ENCODE measurements at places on chromosomes 11 and 22.

DNA sequence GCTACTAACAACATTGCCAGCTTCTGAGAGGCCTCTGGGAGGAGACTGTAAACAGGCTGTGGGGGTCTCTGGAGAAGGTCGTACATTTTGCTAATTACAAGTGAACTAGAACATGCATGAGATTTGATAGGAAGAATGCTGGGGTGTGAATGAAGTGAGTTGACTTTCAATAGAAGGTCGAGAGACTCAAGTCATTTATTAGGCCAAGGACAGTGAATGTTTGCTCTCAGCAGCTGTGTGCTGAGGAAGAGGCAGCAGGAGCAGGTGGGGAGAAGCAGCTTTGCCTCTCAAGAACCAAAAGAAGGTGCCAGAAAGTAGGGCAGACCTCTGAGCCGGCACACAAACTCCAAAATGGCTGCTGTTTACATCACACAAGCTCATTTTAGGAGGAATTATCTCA is 91.7 kb downstream of the PIWIL4 start:
- DNase-seq, result no peak

DNA sequence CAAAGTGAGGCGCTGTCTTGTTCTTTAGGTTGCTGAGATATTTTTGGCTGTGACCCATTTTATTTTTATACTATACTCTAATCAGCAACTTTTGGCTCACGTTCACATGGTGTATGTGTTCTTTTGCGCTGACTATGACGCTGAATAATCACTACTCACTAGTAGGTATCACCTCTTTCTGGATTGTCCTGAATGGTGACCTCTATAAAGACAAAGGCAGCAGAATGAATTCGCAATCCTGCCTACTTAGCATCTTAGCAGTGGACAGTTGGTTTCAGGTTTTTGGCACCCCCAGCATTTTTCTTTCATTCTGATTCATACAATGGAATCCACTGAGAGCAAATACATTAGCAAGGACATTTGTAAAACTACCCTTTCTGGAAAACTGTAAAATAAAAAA is 351.3 kb downstream of the JRKL start:
- DNase-seq, result no peak

GRCh38 chr11:114314096-114314495 is 17.9 kb downstream of the NNMT start:
- DNase-seq, result no peak

DNA sequence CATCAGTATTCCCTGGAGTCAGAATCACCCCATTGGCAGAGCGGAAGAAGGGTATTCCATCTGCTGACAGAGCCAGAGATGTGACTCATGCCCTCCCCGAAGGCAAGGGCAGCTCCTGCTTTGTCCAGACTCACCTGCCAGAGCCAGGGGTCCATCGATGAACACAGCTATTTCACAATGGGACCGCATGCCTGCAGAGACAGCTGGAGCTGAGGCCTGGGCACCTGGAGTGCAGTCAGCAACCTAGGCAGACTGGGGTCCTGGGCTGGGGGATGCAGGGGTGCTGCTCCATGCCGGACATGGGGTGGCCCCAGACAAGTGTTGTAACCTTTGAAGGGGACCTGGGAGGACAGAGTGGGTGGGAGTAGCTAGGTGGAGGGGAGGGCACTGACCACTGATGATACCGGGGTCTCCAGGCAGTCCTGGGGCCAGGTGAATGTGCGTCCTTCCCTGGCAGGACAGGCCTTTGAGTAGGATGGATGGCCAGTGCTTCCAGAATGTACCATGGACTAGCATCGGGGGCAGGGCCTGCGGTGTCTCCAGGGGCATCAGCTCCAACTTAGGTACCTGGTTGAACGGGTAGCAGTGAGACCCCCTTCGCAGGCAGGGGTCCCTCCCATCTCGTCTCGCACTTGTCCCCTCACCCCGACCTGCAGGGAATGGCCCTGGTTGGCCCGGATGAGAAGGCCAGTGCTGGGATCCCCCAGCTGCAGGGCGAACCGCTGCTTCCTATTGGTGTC is 1.7 kb downstream of the TRPT1 start:
- no peak for DNase-seq

- DNase-seq, result no peak
Observed at GRCh38 chr22:44133161-44133560, 47.6 kb upstream of the PARVG start.
